Stimulated activated CD4-positive, alpha-beta T cell treated with anti-CD3 and anti-CD28 coated beads, Interleukin-4, amount 100 ng/mL, for 24 hours (primary cell): ENCODE measurements at places on chromosomes 6 and 20.

DNA sequence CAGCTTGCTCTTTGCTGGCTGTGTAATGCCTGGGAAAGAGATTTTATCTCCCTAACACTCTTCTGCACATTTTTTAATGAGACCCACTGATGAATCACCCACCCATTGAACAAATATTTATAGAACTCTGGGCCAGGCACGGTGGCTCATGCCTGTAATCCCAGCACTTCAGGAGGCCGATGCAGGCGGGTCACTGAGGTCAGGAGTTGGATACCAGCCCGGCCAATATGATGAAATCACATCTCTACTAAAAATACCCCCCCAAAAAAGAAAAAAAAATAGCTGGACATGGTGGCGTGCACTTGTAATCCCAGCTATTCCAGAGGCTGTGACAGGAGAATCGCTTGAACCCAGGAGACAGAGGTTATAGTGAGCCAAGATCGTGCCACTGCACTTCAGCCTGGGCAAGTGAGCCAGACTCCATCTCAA lies 82.1 kb upstream of the SIRPA start:
- DNase-seq = no peak

- peak; percentile 81 for DNase-seq
Observed at GRCh38 chr20:46022411-46023147, 6.4 kb upstream of the SLC12A5 start.

GRCh38 chr6:5679270-5679669 lies 327.5 kb downstream of the NRN1 start:
- no peak for DNase-seq

GRCh38 chr6:133236932-133237331 lies 4.2 kb upstream of the EYA4 start:
- DNase-seq = no peak

GRCh38 chr6:132391391-132392269 lies 9.6 kb downstream of the MOXD1 start:
- no peak for DNase-seq

DNA sequence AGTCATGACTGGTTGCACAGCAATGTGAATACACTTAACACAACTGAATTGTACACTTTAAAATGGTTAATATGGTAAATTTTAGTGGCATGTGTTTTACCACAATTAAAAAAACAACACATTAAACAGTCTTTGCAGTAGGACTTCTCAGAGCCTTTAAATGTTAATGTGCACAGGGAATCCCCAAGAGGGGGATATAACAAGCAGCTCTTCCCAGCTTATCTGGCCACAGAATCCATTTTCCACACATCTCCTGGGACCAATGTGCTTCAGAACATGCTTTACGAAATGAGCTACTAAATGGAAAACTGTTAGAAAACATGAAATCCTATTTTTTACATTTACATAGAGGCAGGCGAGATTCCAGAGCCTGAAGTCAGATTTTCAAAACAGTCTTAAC lies 44.4 kb downstream of the FYN start:
- DNase-seq = no peak

GRCh38 chr6:147950623-147950987 lies 392.0 kb upstream of the SASH1 start:
- no peak for DNase-seq

GRCh38 chr6:89117211-89118108 lies at the start of gene SRSF12:
TSS of gene SRSF12 (minus strand) at chr6:89118071. CDS start at chr6:89117887, 184 bp downstream.
- DNase-seq = peak; percentile 26

DNA sequence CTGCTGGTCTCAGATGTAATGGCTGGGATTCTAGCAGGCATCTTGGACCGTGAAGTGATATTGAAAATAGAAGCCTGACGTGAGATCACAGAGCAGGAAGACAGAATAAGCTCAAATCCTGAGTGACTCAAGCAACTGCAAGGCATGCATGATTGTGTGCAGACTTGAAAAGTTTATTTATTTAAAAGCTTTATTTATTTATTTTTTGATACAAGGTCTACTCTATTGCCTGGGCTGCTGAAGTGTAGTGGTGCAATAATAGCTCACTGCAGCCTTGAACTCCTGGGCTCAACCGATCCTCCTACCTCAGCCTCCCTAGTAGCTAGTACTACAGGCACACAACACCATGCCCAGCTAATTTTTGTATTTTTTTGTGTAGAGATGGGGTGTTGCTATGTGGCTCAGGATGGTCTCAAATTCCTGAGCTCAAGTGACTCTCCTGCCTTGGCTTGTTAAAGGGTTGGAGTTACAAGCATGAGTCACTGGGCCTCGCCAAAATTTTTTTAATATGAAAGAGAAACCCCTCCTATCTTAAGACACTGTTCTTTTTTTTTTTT lies 40.1 kb upstream of the RNF144B start:
- no peak for DNase-seq

GRCh38 chr6:45625191-45625664 lies 247.5 kb upstream of the SUPT3H start:
- peak; percentile 39 for DNase-seq

- DNase-seq = no peak
Observed at GRCh38 chr6:47126647-47127391, 84.7 kb upstream of the ADGRF1 start.

- DNase-seq = no peak
Observed at GRCh38 chr6:133394630-133395029, 153.5 kb downstream of the EYA4 start.

DNA sequence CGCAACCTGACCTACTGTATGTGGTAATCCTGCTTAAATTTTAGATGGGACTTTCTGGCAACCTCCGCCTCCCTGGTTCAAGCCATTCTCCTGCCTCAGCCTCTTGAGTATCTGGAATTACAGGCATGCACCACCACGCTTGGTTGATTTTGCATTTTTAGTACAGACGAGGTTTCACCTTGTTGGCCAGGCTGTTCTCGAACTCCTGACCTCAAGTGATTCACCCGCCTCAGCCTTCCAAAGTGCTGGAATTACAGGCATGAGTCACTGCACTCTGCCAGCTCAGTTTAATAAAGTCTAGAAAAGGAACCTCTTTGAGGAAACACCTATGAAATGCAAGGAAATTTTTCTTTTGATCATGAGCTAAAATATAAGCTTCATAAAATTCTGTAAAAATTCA lies 9.0 kb upstream of the PLCB4 start:
- no peak for DNase-seq

GRCh38 chr6:15716889-15717288 lies 54.1 kb upstream of the DTNBP1 start:
- DNase-seq = no peak

DNA sequence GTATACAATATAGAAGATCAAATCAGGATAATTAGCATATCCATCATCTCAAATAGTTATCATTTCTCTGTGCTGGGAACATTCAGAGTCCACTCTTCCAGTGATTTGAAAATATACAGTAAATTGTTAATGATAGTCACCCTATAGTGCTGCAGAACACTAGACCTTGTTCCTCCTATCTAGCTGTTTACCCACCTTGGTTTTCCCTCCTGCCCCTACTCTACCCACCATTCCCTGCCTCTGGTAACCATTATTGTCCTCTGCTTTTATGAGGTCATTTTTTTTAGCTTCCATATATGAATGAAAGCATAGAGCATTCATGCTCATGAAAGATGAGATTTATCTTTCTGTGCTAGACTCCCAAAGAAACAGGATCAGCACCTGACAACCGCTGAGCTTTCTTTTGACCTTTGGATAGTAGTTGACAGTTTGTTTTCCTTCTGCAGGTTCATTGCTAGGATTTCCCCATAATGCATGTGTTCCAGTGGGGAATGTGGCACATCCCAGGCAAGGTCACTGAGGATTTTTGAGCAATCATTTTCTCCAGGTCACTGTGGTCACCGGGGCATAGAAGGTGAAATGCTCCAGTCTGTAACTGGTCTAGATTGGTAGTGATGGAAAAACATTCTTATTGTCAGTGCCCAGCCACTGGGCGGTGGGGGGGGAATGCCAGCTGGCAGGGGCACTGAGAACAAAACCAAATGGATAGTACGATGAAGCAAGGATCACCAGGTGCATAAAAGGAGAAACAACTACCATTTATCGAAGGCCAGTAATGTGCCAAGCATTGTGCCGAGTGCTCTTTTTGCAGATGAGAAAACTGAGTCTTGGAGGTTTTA lies 33.6 kb upstream of the BCAS1 start:
- DNase-seq = no peak

- DNase-seq = no peak
Observed at GRCh38 chr20:51562332-51563173, 20.0 kb upstream of the NFATC2 start.

DNA sequence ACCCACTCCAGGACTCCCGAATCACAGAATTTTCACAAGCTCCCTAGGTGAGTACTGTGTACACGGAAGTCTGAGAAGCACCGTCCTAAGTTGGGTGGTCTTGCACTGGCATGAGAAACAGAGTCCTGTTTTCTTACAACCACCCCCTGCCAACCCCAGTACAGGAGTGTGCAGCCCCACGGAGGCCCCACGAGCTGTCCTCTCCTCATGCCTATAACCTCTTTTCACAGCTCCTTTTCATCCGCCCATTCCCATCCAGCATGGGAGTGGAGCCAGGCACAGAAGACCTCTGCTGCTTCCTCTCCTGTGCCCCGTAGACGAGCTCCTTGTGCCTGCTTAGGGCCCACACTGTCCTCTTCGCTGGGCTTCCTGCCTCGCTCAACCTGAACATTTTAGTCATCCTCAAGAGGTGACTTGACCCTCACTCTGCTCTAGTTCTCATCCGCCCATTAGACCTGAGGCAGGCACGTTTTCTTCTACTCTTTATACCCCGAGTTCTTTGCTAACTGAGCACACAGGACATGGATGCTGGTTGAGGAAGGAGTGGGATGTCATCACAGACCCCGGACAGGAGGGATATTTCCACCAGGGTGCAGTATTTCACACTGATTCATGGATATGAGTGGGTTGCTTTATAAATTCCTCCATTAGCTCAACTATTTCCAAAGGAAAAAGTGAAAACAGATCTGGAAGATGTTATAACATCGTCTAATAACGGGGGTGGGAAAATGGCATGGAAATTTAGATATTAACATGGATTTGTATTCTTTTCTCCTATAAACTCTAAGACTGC lies 160.5 kb downstream of the TTLL2 start:
- DNase-seq = no peak

GRCh38 chr6:27545271-27546046 lies 72.6 kb upstream of the ZNF184 start:
- DNase-seq = peak; percentile 36

DNA sequence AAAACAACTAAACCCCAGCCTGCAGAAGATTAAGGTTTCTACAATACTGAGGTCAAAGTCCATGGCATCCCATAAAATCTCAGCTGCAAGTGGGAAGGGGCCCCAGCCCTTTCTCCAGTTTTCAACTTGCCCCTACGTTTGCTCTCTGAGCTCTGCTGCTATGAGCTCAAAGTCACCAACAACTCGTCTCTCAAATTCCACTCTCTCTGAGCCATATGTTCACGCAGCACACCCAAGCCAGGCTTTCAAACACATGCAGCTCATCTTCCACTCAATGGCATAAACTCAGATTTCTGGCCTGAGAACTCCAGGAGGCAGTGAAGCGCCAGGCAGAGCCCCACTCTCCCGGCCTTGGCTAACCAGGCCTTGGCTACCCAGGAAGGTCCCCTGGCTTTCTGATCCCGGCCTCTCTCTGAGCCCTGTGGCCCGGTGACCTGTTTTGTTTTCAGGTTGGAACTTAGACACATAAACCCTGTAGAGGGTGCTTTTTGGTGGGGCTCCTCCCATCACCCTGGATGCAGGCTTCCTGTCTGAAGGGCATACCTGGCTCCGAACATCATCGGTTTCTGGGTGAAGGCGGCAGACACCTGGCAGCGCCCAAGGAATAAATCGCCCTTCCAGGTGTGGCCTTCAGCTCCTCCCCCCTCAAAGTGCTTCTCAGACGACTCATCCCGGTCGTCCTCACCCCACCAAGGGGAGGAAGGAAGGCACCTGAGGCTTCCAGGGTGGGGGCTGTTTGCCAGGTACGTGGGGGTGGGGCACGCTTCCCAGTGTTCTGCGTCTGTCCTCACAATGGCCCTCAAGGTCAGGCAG lies 12.4 kb downstream of the SLC22A23 start:
- no peak for DNase-seq

GRCh38 chr6:129759796-129760605 lies 50.0 kb upstream of the ARHGAP18 start:
- no peak for DNase-seq

DNA sequence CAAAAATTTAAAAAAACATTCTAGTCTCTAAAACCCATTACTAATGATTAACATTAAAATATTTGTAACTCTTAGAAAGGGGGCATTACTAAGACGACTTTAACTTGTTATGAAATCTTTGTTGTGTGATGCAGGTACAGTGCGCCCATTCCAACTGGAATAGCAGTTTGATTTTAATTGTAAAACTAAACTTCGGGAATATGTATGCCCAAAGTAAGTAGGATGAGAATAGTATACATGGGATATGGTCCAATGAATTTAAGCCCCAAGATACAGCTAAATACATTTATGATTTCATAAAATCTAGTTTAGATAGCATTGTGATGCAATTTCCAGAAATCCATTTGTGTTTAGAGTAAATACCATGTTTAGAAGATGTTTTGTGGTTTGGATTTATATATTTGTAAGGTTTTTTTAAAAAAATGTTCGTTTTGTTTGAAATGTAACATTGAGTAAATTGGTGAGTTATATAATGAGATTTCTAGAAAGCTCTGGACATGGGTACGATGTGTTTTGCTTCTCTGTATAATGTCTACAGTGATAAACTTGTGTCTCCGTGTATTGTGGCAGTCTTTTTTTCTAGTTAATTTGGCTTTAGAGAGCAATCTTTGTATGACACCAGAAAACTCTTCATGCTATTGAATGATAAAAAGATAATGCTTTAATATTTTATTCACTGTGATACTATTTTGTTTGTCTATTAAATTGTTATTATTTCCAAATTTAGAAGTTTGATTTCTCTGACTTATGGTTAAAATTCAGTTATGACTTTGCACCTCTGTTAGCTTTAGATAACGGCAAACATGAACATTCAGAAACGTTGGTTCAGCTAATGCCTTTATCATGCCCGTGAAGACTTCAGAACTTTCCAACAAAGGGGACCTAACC lies 54.8 kb downstream of the RNF182 start:
- DNase-seq = no peak

DNA sequence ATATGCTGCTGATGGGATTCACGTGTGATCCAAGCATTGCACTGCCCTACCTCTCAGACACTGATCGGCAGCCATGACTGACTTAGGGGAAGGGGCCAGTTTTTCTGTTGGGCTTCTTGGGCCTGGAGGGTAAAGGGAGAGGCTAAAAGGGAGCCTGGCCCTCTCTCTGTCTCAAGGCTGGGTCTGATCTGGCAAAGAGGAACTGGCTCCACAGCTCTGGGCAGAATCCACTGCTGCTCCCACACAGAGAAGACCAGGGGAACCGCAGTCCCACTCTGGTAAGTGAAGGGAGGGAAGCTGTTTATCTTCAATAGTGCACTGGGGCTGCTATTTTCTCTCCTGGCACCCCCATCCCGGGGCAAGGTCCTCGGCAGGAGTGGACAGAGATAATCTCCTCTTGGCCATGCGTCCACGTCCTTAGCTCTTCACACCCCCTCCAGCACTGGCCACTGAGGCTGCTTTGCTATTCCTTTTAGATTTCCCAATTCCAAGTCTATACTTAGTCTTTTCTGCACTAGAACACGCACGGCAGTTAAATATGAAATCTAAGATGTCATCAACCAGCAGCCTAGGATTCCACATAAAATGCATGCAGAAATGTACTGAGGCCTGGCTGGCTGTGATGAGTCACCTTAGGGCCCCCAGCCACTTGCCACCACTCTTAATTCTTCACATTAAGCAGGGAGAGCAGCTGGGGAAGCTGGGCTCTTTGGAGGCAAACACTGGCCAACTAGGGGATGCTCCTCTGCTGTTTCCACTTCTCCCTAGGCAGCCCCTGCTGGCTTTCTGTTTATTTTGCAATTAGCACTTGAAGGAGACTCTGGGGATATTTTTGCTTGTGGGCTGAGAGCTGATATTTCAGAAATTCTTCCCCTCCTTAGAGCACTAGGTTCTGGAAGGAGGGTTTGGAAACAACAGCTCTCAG lies 87.8 kb upstream of the ARMC2 start:
- no peak for DNase-seq
